ENCODE measurements at places on chromosomes 5 and 9.

GRCh38 chr5:83942155-83942554 is 221.5 kb upstream of the HAPLN1 start:
- no peak for DNase-seq

- no peak for DNase-seq
These were observed 532.9 kb downstream of the ANXA1 start for GRCh38 chr9:73684601-73685000.

DNA sequence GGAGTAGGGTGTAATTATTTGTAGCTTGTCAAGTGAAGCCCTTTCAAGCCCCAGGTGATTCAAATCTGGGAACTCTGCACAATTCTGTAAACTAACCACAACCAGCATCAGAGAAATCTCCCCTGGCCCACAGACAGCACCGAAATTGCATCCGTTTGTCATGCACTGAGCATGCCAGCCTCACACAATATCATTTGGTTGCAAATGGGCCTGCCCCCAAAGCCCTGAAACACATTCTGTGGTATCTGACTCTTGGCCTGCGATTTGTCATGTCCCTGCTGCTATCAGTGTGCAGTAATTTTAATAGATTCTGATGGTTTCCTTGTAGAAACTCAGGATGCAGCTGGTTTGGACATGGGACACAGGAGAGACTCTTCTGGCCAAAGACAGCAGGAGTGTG is 35.3 kb downstream of the SNX24 start:
- no peak for DNase-seq

DNA sequence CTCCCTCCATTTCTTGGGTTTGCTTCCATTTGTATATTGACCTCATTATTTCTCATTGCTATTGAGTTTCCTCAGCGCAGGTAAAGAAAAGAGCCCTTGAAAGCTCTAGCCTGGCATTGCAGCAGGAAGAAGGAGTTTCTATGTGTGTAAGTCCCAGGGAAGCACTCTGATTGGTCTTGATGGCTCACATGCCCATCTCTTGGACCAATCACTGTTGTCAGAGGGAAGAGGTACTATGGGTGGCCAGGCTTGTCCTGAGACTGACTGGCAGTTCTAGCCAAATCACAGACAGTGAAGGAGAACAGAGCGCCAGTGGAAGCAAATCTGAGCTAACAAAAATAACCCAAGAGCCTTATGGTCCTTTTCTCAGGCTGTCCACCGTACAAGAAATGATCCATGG is 219.0 kb downstream of the PAX5 start:
- DNase-seq, result no peak

DNA sequence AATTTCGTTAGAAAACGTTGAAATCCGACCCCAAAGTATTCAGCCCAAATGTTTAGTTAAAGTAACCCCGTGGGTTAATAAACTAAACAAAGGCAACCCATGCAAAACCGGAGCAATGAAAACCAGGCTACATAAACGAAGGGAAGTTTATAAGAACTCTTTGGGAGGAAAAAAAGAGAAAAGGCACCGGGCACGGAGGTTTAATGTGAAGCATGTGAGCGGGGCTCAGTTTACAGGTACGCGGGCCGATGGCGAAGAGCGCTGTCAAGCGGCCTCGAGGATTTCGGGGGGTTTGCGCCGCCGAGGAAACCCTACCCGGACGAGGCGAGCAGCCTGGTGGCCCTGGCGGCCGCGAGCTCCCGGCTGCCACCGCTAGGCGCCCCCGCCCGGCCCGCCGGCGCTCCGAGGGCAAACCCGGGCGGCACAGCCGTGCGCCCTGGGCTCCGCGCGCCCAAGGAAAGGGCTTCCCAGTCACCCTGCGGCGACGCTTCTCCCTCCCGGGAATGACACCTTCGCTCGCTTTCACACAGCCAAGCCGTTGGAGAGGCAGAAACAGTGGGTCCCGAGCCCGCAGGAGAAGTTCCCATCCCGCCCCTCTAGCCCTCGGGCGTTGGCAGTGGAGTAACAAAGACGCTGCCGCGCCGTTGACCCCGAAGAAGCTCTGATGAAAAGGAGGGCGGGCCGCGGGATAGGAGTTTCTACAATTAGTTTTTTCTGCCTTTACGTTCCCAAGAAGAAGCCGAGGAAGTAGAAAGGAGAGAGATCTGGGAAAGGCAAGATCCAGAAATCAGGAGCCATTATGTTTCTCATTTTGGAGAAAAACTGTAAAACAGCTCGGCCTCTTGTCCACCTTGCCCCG is 126.0 kb downstream of the TMEM174 start:
- no peak for DNase-seq
